NCI-H774 (cell line): ENCODE measurements at places on chromosomes 5 and 9.

- no peak for DNase-seq
Observed at GRCh38 chr9:117744856-117745389, 40.7 kb downstream of the TLR4 start.

DNA sequence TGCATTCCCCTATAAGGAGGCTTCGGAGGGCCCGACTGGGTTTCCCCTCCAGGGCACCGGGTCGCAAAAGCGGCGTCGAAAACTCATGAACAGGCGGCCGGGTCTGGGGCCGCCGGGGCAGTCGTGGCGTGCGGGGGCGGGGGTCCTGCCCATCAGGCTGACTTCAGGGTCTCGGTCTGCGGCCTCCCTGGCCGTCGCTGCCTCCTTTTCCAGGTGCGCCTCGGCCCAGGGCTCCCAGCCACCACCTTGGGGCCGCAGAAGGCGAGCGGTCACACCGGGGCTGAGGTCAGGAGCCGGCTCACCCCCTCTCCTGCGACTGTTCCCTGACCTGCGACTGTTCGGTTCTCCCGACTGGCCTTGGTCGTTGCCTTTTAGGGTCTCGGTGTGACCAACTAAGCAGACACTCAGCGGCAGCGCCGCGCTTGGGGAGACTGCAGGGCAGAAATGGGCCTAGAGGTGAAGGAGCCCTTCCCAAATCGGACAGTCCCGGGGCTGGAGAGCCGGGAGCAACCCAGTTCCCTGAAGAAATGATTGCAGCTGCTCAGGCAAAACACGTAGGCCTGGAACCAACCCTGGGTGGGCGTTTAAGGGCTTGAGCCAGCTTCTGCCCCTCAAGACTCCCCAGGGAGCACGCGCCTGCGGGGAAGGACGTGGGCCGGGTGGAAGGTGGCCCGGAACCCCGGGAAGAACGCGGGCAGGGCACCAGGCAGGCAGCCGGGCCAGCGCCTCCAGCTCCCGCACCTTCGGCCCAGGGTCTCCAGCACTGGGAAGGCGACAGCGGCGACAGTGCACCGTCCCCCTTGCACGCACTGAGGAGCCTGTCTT is 11.2 kb downstream of the IRX2 start:
- DNase-seq: no peak

- no peak for DNase-seq
Observed at GRCh38 chr9:115069302-115069701, 48.7 kb downstream of the TNC start.

- DNase-seq: no peak
Observed at GRCh38 chr9:114416290-114416689, 28.5 kb upstream of the AKNA start.

DNA sequence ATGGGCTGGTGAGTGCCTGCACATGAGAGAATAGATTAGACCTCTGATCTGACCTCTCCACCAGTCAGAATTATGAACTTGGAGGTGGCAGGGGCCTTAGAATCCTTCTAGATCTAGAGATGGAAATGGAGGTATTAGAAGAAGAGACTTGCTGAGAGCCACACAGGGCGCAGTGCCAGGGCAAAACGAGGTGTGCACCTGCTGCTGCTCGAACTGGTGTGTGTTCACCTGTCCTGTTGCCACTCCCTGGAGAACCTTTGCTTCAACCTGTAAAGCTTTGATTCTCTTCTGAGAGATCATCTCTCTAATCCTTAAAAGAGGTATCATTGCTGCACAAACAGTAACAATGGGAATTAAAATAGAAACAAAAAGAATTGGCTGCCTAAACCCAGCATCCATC is 24.9 kb downstream of the FRMPD1 start:
- peak; percentile 72 for DNase-seq

- no peak for DNase-seq
Observed at GRCh38 chr5:150026682-150027172, 26.2 kb downstream of the HMGXB3 start.
